ENCODE measurements at places on chromosomes 12 and 14.

DNA sequence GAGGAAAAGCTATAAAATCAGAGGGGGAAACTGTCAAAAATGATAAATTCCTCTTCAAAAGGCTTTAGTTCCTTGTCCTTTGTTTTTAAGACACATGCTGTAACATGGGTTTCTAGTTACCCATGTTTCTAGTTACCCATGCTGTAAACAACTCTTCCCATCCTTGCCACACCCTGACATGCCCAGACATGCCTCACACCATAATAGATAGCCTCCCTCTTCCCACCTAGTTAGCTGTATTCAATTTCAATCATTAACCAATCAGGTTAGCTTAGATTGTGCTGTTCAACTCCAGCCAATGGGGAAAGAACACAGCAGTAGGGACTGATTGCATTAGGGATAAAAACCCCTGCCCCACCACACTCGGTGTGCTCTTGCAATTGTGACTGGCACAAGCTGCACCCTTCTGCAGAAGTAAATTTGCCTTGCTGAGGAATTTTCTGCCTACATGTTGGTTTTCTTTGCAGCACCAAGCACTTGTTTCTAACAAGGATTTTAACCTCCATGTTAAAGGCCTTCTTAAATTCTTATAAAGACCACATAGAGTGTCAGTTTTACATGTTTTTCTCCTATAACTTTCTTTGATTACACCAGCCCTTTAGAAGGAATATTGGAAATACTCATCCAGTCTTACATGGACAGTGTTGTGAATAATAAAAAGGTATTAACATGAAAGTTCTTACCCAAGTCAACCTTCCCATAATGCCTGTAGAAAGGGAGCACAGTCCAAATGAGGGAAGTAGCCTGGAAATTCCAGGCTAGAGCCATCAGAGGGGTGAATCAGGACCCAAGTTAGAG is 32.5 kb upstream of the LALBA start:
- no peak for DNase-seq

- DNase-seq: no peak
These were observed 102.7 kb downstream of the ANO4 start for GRCh38 chr12:100897240-100897639.

- DNase-seq: no peak
These were observed 13.6 kb downstream of the PIWIL1 start for GRCh38 chr12:130351326-130351725.

DNA sequence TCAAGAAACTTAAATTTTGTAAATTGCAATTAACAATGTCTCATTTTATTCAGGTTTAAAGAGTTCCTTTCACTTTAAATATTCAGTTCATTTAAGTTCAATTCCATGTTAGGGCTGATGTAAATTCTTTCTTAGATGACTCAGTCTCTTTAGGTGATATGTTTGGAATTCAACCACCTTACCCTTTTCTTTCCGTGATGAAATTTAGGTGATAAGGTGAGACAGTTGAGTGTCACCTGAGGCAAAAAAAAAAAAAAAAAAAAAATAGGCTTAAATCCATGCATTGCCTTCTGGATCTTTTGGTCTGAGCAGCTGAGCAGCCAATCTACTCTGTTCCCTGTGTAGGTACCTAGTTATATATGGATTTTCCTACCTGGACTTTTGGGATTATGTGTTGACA is 299.5 kb downstream of the DAD1 start:
- DNase-seq: no peak

DNA sequence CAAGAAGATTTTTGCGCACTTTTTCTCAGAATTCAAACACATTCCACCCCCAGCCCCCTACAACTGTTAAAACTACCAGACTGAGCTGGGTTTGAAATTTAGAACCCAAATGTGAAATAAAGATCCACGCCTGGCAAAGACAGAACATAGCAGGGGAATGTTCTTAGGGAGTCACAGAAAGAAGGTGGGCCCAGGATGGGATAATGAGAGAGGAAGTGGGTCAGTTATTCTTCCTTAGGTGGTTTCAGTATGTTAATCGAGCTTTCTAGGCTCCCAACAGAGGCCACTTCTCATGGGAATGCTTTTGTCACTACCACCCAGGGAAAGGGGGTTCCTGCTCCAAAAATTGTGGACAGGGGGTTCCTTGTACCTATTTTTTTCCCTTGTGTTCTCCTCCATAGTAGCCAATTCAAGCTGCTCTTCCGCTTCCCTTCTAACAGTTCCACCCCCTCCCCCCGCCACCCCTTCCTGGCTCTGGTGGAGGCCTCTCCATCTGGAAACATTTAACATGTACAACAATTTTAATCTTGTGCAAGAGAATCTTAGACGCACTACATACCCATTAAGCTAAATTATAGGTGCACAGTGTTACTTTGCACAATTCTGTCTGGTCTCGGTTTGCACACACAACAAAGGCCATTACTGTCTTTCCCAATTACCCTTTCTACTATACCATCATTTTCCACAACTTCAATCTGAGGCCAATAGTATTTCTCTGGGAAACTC is 218.1 kb downstream of the MON2 start:
- DNase-seq: peak; percentile 79

- no peak for DNase-seq
These were observed 123.0 kb downstream of the GLT1D1 start for GRCh38 chr12:128976120-128976738.

DNA sequence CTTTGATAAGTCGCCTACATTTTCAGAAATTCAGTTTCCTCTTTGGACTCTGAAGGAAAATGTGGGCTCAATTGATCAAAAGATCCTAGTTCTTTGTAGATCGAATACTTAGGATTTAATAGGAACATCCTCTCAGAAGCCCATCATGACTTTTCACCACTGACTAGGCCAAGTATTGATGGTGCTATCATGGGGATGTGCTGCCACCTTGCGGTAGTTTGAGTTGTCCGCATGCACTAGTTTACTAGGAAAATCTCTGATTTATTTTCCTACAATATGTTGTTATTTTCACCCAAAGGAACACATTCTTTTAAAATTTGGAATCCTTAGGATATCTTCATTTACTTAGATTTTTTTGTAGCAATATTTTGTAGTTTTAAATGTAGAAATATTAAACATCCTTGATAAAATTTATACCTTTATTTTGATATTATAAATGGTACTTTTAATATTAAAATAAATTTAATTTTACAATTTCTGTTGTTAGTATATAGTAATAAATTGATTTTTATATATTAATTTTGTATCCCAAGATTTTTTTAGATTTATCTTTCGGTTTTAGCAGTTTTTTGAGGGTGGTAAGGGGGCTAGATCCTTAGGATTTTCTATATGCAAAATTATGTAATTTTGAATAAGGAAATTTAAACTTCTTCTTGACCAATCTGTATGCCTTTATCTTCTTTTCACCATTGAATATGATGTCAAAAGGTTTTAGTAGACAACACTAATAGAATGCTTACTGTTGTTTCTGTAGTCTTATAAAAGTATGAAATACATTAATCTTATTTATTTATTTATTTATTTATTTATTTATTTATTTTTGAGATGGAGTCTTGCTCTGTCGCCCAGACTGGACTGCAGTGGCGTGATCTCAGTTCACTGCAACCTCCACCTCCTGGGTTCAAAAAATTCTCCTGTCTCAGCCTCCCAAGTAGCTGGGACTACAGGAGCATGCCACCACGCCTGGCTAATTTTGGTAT is 52.9 kb upstream of the OR9K2 start:
- DNase-seq: peak; percentile 70

DNA sequence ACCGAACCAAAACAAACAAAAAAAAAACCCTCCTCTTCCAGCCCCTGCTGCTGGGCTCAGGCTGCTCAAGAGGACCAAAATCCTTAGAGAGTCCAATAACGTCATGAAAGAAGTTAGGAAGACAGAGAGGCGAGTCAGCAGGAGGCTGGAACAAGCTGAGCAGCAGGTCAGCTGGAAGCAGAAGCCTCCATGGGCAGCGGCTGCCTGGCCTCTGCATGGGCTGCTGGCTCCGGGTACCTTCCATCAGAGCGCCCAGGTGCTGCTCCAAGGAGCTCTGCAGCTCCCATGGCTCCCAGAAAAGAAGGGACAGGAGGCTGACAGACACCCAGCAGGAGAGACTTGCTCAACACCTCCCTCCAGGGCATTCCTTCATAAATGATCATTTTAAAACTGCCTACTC is 3.2 kb upstream of the KRT2 start:
- DNase-seq: no peak

DNA sequence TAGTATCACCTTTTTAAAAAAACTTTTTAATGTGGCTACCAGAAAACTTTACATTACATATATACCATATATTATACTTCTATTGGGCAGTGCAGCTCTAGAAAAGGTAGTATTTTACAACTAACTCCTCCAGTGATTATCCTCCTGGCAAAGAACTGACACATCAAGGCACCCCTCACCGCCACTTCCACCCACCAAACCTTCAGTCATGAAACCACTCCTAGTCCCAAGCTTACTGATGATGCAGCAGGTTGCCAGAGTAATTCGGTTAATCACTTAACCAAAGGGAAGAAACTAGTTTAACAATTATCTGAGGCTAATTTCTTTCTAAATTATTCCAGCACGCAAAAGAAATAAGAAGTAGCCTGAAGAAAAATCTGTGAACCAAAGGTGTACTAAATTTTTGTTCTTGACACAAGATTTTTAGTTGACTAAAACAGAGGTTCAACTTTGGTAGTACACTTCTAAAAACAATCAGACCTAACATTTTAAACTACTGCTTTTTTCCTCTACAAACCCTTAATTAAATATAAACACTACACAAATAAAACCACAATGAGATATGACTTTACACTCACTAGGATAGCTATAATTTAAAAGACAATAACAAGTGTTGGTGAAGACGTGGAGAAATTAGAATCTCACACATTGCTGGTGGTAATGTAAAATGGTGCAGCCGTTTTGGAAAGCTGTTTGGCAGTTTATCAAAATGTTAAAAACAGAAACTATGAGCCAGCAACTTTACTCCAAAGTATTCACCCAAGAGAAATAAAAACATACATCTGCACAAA is 16.7 kb downstream of the SPPL3 start:
- DNase-seq: no peak

DNA sequence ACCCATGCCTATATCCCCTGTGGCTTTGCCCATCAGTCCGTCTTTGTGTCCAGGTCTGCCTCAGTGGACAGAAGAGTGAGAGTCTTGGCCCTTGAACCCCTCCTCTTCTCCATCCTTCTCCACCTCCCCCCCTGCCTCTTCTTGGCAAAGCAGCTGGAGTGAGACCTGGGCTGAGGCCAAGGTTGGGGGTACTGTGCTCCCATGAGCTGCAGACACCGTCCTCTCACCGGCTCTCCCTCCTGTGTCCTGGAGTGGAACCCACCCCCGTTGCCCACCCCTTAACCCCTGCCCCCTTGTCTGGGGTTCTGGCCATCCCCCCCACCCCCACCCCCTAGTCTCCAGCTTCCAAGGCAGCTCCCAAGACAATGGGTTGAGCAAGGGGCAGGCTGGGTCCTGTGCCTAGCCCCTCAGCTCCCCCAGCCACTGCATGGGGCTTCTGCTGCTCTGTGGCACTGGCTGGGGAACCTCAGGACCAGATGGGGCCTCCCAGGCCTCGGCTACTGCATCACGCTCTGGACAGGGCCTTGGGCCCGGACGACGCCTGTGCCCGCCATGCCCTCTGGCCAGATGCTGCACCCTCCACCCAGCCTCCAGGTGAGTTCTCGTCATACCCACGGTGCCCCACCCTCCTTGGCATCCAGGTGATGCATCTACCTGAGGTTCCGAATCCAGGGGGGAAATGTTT is 35.7 kb downstream of the RTL1 start:
- no peak for DNase-seq

Measured in tibial artery (tissue), 4 donors.